Body of pancreas (tissue), 4 donors: ENCODE measurements at places on chromosomes 12 and 14. TPM values are rescaled to one million over a fixed set of nuclear protein-coding genes. Genes with fewer than 3 reads are reported as not detected.

VASH1 gene
- 3.1 TPM for total RNA-seq

DNA sequence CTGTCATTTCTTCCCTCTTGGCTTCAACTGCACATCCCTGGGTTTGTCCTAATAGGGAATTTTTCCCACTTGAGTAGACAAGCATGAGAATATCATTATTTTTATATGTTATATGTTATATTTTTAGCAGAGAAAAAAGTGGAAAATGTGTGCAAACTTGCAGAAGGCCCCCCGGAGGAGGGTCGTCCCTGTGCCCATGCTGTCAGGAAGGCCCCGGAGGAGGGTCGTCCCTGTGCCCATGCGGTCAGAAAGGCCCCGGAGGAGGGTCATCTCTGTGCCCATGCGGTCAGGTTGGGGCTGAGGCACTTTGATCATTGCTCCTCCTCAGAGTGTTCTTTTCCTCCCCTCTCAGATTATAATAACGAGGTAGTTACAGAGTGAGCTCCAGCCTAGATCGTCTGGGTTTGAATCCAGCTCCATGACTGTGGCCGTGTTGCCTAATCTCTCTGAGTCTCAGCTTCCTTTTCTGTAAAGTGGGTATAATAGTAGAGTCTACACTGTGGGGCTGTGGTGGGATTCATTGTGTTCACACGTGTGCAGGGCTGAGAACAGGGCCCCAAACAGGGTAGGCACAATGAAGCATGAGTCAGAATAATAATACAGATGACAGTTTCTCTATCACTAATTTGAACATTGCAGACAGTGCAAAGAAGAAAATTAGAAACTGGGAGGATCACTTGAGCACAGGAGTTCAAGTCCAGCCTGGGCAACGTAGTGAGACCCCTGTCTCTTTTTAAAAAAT, 33.4 kb downstream of the ELK3 start:
- no peak for DNase-seq

DNA sequence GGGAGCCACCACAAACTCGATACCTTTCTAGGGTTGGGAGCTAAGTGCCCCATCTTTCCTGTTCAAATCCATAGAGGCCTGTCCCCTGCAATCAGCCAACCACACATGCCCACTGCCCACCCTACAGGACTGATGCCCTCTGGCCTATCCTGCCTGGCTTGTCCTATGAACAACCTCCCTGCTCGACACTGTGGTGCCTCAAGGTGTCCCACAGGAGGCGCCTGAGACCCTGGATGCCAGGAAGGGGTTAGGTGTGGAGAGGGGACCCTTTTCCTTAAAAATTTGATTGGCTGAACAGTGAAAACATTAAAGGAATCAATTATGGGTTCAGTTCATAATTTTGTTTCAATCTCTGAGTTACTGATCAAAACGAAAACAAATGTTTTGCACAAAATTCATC, 97.3 kb upstream of the FZD10 start:
- no peak for DNase-seq

GRCh38 chr14:91732859-91733477, 1.1 kb upstream of the CATSPERB start:
- no peak for DNase-seq

DNA sequence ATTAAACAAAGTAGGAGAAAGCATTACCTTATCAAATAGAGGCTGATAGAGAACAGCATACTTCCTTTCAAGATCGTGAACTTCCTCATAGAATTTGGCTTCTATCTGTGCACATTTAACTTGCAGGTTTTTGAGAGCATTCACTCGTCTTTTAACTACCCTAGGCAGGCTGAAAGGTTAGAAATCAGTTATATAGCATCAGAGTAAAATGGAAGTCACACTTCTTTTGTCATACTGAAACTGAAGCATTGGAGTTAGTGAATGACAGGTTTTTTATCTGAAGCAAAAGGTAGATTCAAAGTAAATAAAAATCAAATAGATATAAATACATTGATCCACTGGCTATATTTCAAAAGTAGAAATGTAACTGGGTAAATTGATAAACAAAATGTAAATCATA, 24.4 kb downstream of the NAP1L1 start:
- no peak for DNase-seq
